ENCODE measurements at places on chromosomes 16 and 17.

GRCh38 chr16:83843657-83844056 is 35.9 kb downstream of the HSBP1 start:
- no peak for DNase-seq

DNA sequence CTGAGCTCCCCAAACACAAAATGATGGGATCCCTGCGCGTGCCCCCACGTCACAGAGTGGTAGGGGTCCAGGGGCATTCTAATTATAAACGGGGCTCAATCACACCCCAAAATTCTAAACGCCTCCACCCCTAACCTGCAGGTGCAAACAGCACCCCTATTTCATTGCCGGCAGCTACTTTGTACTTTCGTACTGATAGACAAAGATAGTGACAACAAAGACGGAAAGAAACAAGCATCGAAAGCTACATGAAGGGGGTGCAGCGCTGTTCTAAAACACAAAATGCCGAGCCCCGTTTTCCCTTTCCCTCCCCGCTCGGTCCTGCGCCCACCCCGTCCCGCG is 13.9 kb downstream of the MIS12 start:
- DNase-seq, result no peak

DNA sequence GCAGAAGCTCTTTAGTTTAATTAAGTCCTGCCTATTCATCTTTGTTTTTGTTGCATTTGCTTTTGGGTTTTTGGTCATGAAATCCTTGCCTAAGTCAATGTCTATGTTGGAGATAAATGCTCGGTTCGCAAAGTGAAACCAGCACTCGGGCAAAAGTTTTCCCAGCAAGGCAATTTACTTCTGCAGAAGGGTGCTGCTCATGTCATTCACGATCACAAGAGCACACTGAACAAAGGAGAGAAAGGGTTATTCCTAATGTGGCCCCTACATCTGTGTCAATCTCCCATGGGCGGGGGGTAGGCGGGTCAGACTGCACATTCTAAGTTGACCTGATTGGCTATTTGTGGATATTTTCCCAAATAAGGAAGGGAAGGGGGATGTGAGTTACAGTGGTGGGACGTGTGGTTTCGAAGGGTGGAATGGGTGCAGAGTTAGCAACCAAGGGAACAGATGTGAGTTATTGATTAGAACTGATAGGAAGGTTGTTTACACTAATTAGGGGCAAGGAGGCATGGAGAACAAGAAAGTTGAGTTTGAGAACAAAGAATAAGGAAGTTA is 23.0 kb downstream of the ATF7IP2 start:
- no peak for DNase-seq

- DNase-seq, result no peak
Observed at GRCh38 chr16:11869353-11870228, 18.2 kb upstream of the RSL1D1 start.

- no peak for DNase-seq
Observed at GRCh38 chr17:34011599-34011998, 243.5 kb upstream of the CCL2 start.

DNA sequence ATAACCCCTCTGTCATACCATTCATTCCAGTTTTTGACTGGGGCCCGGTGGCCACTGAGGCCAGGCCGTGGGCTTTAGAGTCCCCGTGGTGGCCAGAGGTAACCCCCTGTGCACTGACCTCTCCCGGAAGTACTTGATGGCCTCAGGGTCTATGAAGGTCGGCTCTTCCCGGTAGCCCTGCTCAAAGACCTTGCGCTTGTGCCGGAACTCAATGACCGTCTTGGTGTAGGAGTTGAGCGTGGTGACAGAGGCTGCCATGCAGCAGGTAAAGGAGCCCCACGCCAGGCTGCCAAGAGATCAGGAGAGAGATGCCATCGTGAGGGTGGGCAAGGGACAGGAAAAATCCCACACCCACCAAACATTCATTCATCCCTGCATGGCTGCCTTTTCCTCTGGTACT is 234.8 kb downstream of the GSG1L start:
- no peak for DNase-seq

- no peak for DNase-seq
Observed at GRCh38 chr17:13378361-13378760, 223.4 kb downstream of the HS3ST3A1 start.

DNA sequence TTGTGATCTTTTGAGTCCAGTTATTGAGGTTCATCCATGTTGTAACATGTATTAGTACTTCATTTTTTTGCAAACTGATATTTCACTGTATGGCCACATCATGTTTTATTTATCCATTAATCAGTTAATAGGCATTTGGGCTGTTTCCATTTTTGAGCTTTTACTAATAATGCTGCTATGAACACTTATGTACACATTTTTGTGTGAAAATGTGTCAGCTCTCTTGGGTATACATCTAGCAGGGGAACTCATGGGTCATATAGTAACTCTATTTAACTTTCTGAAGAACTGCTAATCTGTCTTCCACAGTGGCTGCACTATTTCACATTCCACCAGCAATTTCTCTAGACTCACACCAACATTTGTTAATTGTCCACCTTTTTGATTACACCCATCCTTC is 82.0 kb downstream of the GLG1 start:
- DNase-seq, result no peak

- DNase-seq, result no peak
Observed at GRCh38 chr16:17607075-17607509, 136.3 kb upstream of the XYLT1 start.

GRCh38 chr16:17885659-17886207 is 415.0 kb upstream of the XYLT1 start:
- no peak for DNase-seq

- no peak for DNase-seq
Observed at GRCh38 chr16:77430360-77430759, 4.5 kb downstream of the ADAMTS18 start.

DNA sequence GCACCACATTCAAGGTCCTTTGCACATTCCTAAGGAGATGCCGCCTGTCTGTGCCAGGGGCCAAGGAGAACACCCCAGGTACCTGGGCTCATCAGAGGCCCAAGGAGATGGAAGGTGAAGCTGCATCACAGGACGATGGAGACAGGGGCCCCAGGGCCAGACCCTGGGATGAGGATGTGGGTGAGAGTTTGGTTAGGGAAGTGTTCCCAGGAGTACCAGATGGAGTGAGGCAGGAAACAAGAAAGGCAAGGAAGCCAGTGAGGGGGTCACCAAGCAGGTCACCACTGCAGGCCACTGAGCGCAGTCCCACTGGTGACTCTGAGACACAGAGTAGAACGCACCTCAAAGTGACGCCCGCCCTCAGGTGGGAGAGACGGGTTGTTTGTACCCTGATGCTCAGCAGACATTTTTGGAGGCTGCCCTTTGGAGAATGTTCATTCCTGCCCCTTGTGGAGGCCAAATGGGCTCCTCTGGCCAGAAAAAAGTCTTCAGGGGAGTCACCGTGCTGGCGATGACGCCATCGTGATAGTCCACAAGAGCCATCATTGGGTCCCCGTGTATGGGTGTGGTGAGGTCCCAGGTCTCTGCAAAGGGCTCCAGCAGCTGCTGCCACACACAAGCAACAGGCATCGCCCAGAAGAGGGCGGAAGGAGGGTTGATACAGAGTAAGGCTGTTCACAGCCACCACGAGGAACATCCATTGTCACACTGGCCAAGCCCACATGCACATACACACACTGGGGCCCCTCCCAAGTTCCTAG is 57.5 kb downstream of the BEAN1 start:
- DNase-seq, result no peak

DNA sequence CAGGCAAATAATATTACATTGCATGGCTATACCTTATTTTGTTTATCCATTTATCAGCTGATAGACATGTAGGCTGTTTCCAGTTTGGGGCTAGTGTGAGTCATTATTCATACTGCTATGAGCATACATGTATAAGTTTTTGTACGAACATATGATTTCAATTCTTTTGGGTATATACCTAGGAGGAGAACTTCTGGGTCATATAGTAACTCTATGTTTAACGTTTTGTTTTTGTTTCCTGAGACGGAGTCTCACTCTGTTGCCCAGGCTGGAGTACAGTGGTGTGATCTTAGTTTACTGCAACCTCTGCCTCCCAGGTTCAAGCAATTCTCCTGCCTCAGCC is 2.4 kb upstream of the ITGAL start:
- DNase-seq, result no peak

- no peak for DNase-seq
Observed at GRCh38 chr17:9971991-9972390, 66.9 kb upstream of the RCVRN start.

- peak; percentile 18 for DNase-seq
Observed at GRCh38 chr17:75504347-75505151, 10.8 kb downstream of the CASKIN2 start.

- DNase-seq, result no peak
Observed at GRCh38 chr17:14407541-14407940, 106.7 kb downstream of the HS3ST3B1 start.

Data from stimulated activated CD8-positive, alpha-beta memory T cell treated with anti-CD3 and anti-CD28 coated beads, Interleukin-2, amount 100 ng/mL, for 1 hour (primary cell).